ENCODE measurements at places on chromosomes 13 and 19. TPM values are rescaled to one million over a fixed set of nuclear protein-coding genes. Genes with fewer than 3 reads are reported as not detected.

Gene ZNF534
- 0.88 TPM for polyA plus RNA-seq

Gene GSX1
- polyA plus RNA-seq: not detected

GRCh38 chr19:53977429-53977990 is 13.9 kb upstream of the CACNG6 start:
- peak; percentile 44 for DNase-seq

- no peak for DNase-seq
Measured at GRCh38 chr19:29875931-29876330, 64.1 kb downstream of the CCNE1 start.

- DNase-seq: peak; percentile 44
Measured at GRCh38 chr19:33437821-33438671, 64.5 kb downstream of the CEBPG start.

- no peak for DNase-seq
Measured at GRCh38 chr13:36850790-36851438, 31.9 kb downstream of the RFXAP start.

- DNase-seq: no peak
Measured at GRCh38 chr13:30753030-30753616, 17.8 kb downstream of the ALOX5AP start.

DNA sequence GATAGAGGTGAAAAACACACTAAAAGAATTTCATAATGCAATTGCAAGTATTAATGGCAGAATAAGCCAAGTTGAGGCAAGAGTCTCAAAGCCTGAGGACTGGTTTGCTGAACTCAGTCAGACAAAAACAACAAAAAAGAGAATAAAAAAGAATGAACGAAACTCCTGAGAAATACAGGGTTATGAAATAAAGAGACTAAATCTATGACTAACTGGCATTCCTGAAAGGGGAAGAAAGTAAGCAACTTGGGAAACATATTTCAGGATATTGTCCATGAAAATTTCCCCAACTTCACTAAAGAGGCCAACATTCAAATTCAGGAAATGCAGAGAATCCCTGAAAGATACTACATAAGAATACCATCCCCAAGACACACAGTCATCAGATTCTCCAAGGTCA is 47.8 kb downstream of the UBL3 start:
- no peak for DNase-seq
